ENCODE measurements at places on chromosomes 5 and 9. TPM values are rescaled to one million over a fixed set of nuclear protein-coding genes. Genes with fewer than 3 reads are reported as not detected.

The CCDC171 gene
- total RNA-seq = 2.7 TPM

The ARHGAP26 gene
- total RNA-seq = 17.0 TPM

The TMEM252 gene
- not detected for total RNA-seq

The ADGRD2 gene
- total RNA-seq = not detected

The SKIC3 gene
- 69.5 TPM for total RNA-seq

The GRIN1 gene
- total RNA-seq = not detected

The RPL7A gene
- total RNA-seq = 4,111 TPM

The BTNL3 gene
- total RNA-seq = not detected

The CENPH gene
- total RNA-seq = 95.2 TPM

The ENC1 gene
- 0.86 TPM for total RNA-seq

The RIOK2 gene
- 32.0 TPM for total RNA-seq

The SCGB3A2 gene
- not detected for total RNA-seq

The ZCCHC9 gene
- total RNA-seq = 31.8 TPM

The PCDHB12 gene
- total RNA-seq = not detected

The RUSC2 gene
- 4.0 TPM for total RNA-seq

The SPOCK1 gene
- total RNA-seq = 0.42 TPM

The C9orf50 gene
- not detected for total RNA-seq

The ZNF782 gene
- 2.2 TPM for total RNA-seq
